ENCODE measurements at places on chromosomes 4 and X.

DNA sequence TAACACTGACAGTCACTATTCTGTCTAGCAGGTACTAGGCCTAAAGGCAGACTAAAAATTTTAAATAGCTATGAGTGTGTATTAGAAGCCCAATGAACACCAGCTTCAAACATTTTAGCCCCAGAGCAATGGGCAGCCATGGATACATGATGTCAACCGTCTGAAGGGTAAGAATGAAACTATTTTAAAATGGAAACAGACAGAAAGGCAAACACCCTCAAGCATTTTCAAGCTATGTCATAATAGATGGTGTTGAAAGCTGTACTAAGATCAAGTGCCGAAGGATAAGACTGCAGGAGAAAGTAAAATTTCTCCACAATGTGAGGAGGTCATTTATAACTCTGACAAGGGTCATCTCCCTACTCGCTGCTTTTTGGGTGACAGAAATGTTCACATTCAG is 225.0 kb downstream of the COL25A1 start:
- no peak for DNase-seq

DNA sequence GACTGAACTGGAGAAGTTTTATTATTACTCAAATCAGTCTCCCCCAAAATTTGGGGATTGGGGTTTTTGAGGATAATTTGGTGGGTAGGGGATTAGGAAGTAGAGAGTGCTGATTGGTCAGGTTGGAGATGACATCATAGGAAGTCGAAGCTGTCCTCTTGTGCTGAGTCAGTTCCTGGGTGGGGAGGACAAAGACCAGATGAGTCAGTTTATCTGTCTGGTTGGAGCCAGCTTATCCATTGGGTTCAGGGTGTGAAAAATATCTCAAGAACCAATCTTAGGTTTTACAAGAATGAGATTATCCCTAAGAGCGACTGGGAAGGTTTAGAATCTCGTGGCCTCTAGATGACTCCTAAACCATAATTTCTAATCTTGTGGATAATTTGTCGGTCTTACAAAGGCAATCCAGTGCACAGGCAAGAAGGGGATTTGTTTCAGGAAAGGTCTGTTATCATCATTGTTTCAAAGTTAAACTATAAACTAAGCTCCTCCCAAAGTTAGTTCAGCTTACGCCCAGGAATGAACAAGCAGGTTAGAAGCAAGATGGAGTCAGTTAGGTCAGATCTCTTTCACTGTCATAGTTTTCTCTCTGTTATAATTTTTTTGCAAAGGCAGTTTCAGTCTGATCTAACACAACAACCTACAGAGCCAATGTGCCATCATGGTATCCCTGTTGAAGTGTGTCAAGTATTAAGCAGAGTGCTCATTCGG is 274.5 kb downstream of the SLC7A11 start:
- DNase-seq: no peak

GRCh38 chr4:84159762-84160161 is 339.3 kb downstream of the NKX6-1 start:
- no peak for DNase-seq

DNA sequence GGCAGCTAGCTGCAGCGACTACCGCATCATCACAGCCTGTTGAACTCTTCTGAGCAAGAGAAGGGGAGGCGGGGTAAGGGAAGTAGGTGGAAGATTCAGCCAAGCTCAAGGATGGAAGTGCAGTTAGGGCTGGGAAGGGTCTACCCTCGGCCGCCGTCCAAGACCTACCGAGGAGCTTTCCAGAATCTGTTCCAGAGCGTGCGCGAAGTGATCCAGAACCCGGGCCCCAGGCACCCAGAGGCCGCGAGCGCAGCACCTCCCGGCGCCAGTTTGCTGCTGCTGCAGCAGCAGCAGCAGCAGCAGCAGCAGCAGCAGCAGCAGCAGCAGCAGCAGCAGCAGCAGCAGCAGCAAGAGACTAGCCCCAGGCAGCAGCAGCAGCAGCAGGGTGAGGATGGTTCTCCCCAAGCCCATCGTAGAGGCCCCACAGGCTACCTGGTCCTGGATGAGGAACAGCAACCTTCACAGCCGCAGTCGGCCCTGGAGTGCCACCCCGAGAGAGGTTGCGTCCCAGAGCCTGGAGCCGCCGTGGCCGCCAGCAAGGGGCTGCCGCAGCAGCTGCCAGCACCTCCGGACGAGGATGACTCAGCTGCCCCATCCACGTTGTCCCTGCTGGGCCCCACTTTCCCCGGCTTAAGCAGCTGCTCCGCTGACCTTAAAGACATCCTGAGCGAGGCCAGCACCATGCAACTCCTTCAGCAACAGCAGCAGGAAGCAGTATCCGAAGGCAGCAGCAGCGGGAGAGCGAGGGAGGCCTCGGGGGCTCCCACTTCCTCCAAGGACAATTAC is 1.4 kb downstream of the AR start:
- DNase-seq: no peak

DNA sequence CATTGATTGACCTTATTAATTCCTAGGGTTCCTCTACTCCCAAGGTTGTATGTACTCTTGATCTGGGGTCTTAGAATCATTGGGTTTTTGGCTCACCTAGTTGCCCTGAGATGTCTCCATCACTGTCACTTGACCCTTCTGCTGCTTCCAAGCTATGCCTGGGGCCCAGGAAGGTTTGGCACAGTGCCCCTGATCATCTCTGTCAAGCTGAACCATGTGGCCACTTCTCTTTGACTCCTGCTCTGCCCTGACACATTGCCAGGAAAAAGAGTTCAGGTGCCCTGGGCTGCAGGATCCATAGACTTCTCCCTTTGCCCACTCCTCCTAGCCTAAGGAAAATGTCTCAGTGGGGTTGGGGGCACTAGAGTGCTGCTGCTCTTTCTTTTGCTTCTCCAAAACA is 3.9 kb upstream of the CHST7 start:
- no peak for DNase-seq

DNA sequence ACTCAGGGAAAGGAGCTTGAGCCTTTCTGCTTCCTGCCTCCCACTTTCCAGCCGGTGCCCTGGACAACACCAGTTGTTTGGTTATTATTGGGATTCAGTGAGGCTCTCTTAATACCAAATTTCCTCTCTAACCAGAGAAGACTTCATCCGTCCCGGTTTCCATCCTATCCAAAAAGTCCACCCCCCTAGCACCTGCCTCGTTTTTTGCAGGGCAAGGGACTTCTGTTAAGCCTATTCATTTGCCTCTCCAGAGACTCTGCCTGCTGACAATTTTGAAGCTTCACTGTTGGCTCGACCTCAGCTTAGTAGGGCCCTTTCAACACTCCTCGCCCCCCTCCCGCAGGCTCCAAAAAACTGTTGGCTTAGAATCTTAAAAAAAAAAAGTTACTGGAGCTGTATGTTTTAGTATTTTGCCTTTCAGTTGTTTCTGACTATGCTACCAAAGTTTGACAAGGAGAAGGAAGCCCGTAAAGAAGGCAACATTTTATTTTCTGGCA is 779 bp upstream of the PRSS12 start:
- no peak for DNase-seq

GRCh38 chr4:22587253-22587652 is 71.4 kb upstream of the ADGRA3 start:
- no peak for DNase-seq

GRCh38 chr4:17494258-17495190 is 17.4 kb downstream of the QDPR start:
- DNase-seq: no peak

GRCh38 chrX:131237363-131237762 is 51.7 kb downstream of the IGSF1 start:
- no peak for DNase-seq

GRCh38 chr4:105963461-105964400 is 68.5 kb downstream of the NPNT start:
- no peak for DNase-seq

- DNase-seq: no peak
Measured at GRCh38 chr4:84917086-84917821, 49.2 kb downstream of the WDFY3 start.

DNA sequence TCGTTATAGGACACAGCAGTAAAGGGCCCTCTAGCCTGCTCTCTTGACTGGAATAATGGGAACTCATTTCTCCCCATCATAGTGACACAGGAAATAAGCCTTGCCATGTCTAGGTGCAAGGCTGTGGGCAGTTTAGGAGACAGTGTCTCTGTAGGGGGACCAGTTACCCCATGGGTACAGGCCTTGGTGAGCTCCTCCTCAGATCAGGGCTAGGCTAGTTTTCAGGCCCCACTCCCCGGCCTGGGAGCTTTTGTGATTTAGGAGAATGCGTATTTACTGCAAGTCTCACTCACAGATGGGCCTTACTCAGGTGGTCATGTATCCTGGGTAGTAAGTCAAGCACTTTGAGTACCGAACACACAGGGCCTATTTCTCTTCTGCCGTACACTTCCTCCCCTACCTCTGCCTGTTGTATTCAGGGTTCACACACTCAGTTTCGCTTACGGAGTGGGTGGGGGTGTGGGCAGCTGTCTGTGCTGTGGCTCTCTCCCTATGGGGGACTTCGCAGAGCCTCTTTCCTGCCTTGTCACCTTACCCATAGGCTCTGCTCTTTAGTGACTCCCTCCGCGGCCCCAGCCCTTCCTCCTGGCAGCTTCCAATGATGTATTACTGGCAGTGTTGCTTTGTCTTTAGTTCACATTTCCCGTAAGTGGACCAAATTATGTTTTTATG is 34.2 kb downstream of the FAM193A start:
- peak; percentile 55 for DNase-seq

- DNase-seq: no peak
Measured at GRCh38 chr4:23828020-23828715, 61.7 kb downstream of the PPARGC1A start.

DNA sequence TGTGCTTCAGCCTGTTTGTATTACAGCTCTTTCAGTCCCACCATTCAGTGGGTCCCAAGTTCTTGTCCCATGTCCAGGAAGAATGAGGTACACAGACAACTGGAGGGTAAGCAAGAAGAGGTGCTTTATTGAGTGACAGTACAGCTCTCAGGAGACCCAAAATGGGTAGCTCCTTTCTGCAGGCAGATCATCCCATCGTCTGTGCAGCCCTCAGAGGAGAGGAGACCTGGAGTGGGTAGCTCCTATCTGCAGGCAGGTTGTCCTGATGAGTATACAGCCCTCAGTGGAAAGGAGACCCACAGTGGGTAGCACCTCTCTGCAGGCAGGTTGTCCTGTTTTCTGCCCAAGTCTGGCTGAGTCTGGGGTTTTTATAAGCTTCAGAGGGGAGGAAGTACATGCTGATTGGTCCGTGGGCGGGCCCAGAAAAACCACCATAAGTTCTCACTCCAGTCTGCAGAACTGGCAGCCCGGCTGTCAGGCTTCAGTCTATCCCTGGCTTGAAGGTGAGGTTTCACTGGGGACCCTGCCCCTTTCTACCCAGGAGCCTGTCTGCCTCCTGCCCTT is 18.0 kb downstream of the GRK4 start:
- DNase-seq: no peak
